Sigmoid colon (tissue), 7 donors: ENCODE measurements at places on chromosomes 12 and 14. TPM values are rescaled to one million over a fixed set of nuclear protein-coding genes. Genes with fewer than 3 reads are reported as not detected.

NTF3 gene
- total RNA-seq = 0.83 TPM

C3AR1 gene
- 14.3 TPM for total RNA-seq

UNC79 gene
- 1.1 TPM for total RNA-seq

SDR9C7 gene
- total RNA-seq = not detected

APOF gene
- total RNA-seq = not detected

ACOT2 gene
- total RNA-seq = 44.7 TPM

SMOC1 gene
- 0.27 TPM for total RNA-seq

ART4 gene
- 0.55 TPM for total RNA-seq

SYCP3 gene
- not detected for total RNA-seq

HEBP1 gene
- total RNA-seq = 32.1 TPM

IL31 gene
- total RNA-seq = not detected

TSPAN9 gene
- total RNA-seq = 23.6 TPM

DNA sequence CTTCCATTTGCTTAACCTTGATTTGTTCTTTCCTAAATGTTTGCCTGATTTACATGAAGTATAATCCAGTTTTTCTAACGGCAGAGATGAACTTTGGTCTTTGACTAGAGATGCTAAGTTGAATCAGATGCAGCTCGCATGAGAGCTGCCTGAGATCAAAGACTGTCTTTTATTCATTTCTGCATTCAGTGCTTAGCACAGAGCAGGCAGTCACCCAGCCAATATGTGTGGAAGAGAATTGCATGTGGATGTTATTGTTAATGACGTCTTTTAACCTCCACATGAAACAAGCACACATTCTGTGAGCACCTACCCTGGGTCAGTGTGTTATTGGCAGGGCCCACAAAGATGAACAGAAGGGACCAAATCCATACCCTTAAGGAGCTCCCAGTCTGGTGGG, 99.2 kb downstream of the SLC5A8 start:
- H3K4me3 ChIP-seq = no peak overlapping the region
- no peaks in the 10 kb centered on the region for H3K36me3 ChIP-seq
- DNase-seq = no peak
- no peaks in the 10 kb centered on the region for H3K27me3 ChIP-seq

DNA sequence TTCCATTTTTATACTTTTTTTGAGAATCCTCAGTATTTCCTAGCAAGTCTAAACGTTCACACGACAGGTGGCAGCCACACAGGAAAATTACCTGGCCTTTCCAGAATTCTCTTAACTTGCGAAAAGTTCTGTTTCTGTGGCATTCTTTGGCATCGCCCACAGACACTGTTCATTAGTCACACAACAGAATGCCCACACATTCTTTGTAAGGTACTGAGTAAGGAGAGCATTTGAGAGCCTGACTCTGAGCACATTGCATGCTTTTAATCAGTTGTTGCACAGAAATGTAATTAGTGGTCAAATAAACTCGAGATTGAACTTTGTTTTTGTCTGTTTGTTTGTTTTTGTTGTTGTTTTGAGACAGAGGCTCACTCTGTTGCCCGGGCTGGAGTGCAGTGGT, 52.4 kb downstream of the LMNTD1 start:
- no peaks in the 10 kb centered on the region for H3K36me3 ChIP-seq
- no peaks in the 10 kb centered on the region for H3K4me1 ChIP-seq
- no peak overlapping the region for H3K27ac ChIP-seq
- no peaks in the 10 kb centered on the region for H3K27me3 ChIP-seq
- H3K4me3 ChIP-seq = no peak overlapping the region

DNA sequence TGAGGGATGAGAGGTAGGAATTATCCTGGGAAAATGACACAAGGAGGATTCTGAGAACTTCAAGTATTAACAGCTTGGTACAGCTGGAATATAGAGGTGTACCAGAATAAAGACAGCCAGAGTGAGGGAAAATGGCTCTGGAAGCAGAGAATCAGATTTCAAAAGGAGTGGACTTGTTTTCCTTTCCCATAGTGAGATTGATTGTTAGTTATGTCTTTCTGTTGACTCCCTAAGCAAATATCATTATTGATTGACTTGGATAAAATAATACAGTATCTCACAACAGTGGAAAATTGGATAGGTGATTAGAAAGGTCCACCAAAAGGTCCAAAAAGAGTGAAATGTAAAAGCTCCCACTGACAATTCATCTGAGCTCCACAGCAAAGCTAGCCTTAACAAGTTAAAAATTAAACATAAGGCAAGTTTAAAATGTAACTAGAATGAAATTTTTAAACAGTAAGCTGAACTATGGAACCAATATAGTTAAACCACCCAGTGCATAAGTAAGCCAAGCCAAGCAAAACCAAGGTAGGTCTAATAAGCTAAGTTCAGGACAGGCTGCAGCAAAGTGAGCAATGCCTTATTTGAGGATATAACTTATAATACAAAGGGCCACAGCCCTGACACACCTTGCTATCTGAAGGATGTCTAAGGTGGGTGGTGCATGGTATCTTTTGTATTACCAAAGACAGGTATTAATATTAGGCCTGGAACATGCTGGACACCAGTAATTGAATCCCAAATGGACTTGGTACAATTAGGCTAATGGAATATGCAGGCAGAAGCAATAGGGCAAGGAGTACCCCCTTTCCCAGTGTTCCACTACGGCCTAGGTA, 21.8 kb downstream of the ENTPD5 start:
- H3K36me3 ChIP-seq = no peaks in the 10 kb centered on the region
- no peak overlapping the region for H3K4me3 ChIP-seq
- no peak overlapping the region for H3K27ac ChIP-seq
- H3K4me1 ChIP-seq = no peaks in the 10 kb centered on the region

- H3K27ac ChIP-seq = no peak overlapping the region
- no peaks in the 10 kb centered on the region for H3K4me1 ChIP-seq
- no peaks in the 10 kb centered on the region for H3K36me3 ChIP-seq
- H3K4me3 ChIP-seq = no peak overlapping the region
- DNase-seq = no peak
Measured at GRCh38 chr12:65570451-65571130, 253.7 kb upstream of the HMGA2 start.

GRCh38 chr12:108826101-108826806, 31.1 kb downstream of the SSH1 start:
- H3K27ac ChIP-seq = peak overlapping the region; percentile 79
- H3K36me3 ChIP-seq = peaks cover 12% of the 10 kb centered on the region
- peak overlapping the region; percentile 15 for H3K4me3 ChIP-seq
- DNase-seq = peak; percentile 88
- H3K27me3 ChIP-seq = no peaks in the 10 kb centered on the region

DNA sequence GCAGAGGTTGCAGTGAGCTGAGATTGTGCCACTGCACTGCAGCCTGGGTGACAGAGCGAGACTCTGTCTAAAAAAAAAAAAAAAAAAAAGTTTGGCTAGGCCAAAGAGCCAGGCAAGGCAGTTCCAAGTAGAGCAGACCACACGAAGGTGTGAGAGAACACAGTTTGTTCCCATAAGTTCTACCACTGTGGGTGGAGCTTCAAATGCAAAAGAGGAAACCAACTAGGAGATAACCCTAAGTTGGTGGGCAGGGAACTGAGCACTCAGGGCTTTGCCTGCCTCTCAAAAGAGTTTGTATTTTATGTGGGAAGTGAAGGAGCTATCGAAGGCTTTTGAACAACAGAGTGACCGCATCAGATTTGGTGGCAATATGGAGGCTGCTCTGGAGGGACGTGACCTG, 15.1 kb downstream of the SOCS2 start:
- no peak overlapping the region for H3K4me3 ChIP-seq
- H3K27me3 ChIP-seq = no peaks in the 10 kb centered on the region

DNA sequence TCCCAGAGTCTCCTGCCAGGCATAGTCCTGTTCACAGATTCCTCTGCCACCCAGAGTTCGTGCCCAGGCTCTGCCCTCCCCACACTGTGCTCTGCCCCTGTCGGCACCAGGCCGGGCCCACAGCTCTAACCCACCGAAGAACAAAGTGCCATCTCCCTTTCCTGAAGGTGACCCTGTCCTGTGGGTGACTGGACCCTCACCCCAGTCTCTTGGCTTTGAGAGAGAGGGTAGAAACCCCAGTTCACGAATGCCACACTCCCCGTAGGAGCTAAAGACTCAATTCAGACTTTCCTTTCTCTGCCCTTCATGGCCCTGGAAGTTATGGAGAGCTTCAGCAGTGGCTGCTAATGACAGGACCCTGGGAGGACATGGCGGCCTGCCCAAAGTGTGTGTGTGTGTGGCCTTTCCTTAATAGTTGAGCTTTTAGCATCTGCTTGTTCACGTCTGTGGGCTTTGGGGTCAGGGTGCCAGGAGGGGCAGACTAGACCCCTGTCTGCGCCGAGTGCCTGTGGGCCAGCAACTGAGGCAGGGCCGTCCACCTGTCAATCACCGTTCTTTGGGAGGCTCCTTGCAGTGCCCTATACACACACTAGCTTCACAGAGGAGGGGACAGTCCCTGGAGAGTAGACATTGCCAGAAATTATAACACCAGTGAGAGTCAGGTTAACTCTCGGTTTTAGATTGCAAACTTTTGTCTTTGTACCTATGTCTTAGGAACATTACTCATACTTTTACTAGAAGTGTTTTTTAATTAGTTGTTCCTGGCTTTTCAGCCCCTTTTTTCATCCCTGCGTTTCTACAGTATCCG, 84.6 kb upstream of the DYNC1H1 start:
- peak overlapping the region; percentile 82 for H3K27ac ChIP-seq
- no peak overlapping the region for H3K4me3 ChIP-seq
- H3K27me3 ChIP-seq = no peaks in the 10 kb centered on the region
- H3K36me3 ChIP-seq = peaks cover 16% of the 10 kb centered on the region
- H3K4me1 ChIP-seq = no peaks in the 10 kb centered on the region
- peak; percentile 66 for DNase-seq

- no peaks in the 10 kb centered on the region for H3K36me3 ChIP-seq
- no peak overlapping the region for H3K27ac ChIP-seq
- H3K4me3 ChIP-seq = no peak overlapping the region
Measured at GRCh38 chr12:13085968-13086686, 17.3 kb downstream of the GSG1 start.

GRCh38 chr14:71206766-71207371, 299.6 kb downstream of the PCNX1 start:
- no peak overlapping the region for H3K4me3 ChIP-seq
- H3K4me1 ChIP-seq = no peaks in the 10 kb centered on the region
- peak; percentile 68 for DNase-seq
- H3K27ac ChIP-seq = no peak overlapping the region

- no peaks in the 10 kb centered on the region for H3K27me3 ChIP-seq
- H3K36me3 ChIP-seq = peaks cover 19% of the 10 kb centered on the region
- DNase-seq = no peak
- H3K4me3 ChIP-seq = no peak overlapping the region
- no peak overlapping the region for H3K27ac ChIP-seq
- no peaks in the 10 kb centered on the region for H3K4me1 ChIP-seq
Measured at GRCh38 chr14:81480741-81481140, 52.9 kb downstream of the SEL1L start.

GRCh38 chr12:29282031-29282816, 98.7 kb downstream of the ERGIC2 start:
- H3K36me3 ChIP-seq = no peaks in the 10 kb centered on the region
- no peak for DNase-seq
- no peaks in the 10 kb centered on the region for H3K4me1 ChIP-seq
- H3K4me3 ChIP-seq = no peak overlapping the region
- no peaks in the 10 kb centered on the region for H3K27me3 ChIP-seq

DNA sequence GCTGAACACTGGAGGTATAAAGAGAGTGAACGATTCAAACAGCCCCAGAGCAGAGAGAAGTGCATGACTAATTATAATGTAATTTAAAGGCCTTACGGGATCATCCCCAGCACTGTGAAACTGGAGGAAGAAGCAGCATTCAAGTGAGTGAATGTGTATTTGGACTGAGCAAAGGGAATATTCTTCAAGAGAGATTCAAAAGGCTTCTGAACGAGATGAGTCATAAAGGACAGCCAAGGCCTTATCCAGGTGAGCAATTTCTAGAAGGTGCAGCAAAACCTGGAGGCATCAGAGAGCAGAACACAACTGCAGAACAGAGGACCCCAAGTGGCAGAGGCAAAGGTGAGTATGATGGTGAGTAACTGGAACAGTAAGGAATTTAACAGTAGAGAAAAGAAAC, 127.2 kb downstream of the BCAT1 start:
- no peaks in the 10 kb centered on the region for H3K4me1 ChIP-seq
- no peak overlapping the region for H3K4me3 ChIP-seq
- DNase-seq = no peak
- no peaks in the 10 kb centered on the region for H3K27me3 ChIP-seq
- no peaks in the 10 kb centered on the region for H3K36me3 ChIP-seq

DNA sequence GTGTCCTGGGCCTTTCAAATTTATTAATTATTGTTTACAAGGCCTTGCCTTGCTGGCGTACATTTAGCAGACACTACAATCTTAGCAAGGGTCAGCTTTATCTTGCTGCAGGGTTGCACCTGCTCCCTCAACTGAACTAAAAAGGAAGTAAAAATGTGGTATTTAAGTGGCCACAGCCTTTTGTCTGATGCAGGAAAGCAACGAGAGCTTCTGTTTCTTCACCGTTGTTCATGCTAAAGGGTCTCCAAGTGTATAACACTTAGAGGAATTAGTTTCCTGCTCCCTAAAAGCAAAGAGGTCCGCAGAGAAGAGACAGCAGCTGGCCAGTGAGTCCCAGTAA, 62.8 kb upstream of the EGLN3 start:
- H3K4me3 ChIP-seq = no peak overlapping the region
- DNase-seq = no peak
- H3K4me1 ChIP-seq = no peaks in the 10 kb centered on the region
- no peaks in the 10 kb centered on the region for H3K27me3 ChIP-seq
- no peak overlapping the region for H3K27ac ChIP-seq
- no peaks in the 10 kb centered on the region for H3K36me3 ChIP-seq

GRCh38 chr14:75125617-75126016, 1.2 kb downstream of the NEK9 start:
- H3K4me1 ChIP-seq = no peaks in the 10 kb centered on the region
- no peak for DNase-seq
- peaks cover 4% of the 10 kb centered on the region for H3K36me3 ChIP-seq
- H3K27ac ChIP-seq = peak overlapping the region; percentile 93

DNA sequence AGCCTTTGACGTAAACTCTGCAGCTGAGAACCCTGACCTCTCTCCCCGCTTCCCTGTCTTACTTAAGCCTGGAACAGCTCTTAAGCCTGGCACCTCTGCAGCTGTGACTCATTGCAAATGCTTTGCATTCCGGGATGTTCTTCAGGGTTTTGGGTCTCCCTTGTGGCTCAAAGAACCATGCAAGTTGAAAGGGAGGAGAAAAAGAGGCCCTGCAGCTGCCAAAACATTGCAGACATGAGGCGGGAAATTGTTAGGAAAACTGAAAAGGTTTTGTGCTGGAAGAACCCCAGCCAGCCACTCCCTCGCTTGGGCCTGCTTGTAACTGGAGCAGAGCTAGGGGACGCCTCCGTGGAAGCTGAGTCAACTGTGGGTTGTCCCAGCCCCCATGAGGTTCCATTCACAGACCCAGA, 60.2 kb upstream of the FERMT2 start:
- peak; percentile 93 for DNase-seq
- H3K4me1 ChIP-seq = peaks cover 17% of the 10 kb centered on the region
- peak overlapping the region; percentile 78 for H3K27ac ChIP-seq
- H3K27me3 ChIP-seq = no peaks in the 10 kb centered on the region

DNA sequence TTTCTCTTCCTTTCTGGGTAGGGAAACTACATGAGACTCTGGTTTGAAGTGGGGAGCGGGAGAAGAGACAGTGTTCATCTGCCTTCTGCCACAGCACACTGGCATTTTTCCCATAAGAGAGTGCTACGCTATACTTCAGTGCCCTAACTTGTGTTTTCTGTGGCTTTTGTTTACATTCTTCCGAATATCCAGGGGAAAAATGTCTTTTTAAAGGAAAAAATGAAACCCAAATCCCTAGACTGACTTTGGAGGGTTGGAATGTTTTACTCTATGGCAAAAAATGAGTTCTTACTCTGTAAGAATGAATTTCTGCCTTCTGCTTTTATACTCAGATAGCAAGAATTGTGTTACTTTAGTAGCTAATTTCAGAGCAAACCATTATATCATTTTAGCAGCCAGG, 88.1 kb upstream of the TMEM263 start:
- H3K4me3 ChIP-seq = no peak overlapping the region
- no peaks in the 10 kb centered on the region for H3K4me1 ChIP-seq
- no peak overlapping the region for H3K27ac ChIP-seq
- H3K36me3 ChIP-seq = no peaks in the 10 kb centered on the region
